ENCODE measurements at places on chromosomes 5 and 9.

DNA sequence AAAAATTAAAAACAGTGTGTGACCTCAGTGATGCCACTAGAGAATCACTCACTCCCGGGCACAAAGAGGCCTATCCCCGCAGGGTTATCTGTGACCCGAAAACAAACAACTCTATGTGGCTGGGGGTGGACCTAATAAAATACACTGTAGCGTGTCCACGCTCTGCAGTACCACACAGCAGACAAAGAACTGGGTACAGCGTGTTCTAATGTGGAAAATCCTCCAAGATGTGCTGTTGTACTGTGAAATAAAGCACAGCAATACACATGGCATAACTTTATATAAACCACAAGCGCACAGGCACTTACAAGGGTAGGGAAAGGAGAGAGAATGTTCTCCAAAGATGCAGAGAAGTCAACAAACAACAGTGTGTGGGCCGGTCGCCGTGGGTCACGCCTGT, 8.1 kb upstream of the SLC34A1 start:
- DNase-seq, result no peak

DNA sequence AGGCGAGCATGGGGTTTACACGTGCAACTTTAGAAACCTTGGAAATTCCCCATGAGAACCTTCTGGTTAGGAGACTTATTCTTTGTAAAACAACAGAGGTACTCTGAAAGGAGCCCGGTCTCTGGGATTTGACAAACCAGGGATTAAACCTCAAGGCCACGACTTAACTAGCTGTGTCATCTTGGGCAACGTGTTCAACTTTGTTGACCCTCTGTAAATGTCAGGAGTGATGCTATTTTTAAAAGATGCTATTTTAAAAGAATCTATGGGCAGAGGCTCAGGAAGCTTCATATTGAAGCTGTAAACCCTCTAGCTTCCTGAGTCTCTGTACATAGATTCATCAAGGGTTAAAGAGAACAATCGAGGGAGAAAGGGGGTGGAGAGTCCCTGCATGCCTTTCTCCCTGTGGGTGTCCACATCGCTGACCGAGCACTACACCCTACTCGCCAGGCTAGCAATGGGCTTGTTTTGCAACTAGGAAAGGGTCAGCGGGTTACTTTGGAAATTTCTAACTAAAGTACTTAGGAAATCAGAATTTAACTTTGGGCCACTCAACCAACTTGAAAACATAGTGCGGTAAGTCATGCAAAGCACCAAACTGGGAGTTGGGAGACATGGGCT, 2.1 kb downstream of the SLC36A2 start:
- DNase-seq, result no peak

- no peak for DNase-seq
These were observed 28.4 kb downstream of the RUSC2 start for GRCh38 chr9:35518225-35518821.

GRCh38 chr5:109921735-109922380, 232.1 kb downstream of the MAN2A1 start:
- peak; percentile 79 for DNase-seq

DNA sequence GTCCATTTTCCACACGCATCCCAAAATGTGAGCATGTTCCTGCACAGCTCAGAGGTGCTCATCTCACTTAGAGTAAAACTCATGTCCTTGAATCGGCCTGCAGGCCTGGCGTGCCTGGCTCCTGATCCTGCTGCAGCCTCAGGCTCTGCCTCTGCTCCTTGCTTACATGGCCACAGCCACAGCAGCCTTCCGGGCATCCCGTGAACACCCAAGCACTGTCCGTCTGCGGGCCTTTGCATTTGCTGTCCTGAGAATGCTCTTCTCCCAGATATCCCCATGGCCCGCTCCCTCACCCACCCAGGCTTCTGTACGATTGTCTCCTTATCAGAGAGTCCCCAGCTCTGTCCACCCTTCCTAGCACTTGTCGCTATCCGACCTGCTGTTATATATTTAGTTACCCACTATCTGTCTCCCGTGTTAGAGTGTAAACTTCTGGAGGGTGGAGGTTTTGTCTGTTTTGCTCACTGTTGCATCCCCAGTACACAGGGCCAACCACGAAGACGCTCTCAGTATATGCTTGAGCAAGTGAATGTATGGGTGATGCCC, 21.9 kb downstream of the FGF18 start:
- no peak for DNase-seq
